ENCODE measurements at places on chromosomes 2 and 18.

- no peak for DNase-seq
Observed at GRCh38 chr18:3652380-3653262, 202.6 kb downstream of the TGIF1 start.

DNA sequence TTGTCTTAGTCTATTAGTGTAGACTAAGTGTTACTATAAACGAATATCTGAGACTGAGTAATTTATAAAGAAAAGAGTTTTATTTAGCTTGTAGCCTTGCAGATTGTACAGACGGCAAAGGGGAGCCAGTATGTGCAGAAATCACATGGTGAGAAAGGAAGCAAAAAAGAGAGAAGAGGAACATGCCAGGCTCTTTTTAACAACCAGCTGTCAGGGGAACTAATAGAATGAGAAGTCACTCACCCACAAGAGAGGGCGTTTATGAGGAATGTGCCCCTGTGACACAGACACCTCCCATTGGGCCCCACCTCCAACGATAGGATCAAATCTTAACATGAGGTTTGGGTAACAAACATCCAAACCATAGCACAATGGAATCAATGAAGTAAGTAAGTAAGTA is 20.6 kb upstream of the ZNF804A start:
- no peak for DNase-seq

DNA sequence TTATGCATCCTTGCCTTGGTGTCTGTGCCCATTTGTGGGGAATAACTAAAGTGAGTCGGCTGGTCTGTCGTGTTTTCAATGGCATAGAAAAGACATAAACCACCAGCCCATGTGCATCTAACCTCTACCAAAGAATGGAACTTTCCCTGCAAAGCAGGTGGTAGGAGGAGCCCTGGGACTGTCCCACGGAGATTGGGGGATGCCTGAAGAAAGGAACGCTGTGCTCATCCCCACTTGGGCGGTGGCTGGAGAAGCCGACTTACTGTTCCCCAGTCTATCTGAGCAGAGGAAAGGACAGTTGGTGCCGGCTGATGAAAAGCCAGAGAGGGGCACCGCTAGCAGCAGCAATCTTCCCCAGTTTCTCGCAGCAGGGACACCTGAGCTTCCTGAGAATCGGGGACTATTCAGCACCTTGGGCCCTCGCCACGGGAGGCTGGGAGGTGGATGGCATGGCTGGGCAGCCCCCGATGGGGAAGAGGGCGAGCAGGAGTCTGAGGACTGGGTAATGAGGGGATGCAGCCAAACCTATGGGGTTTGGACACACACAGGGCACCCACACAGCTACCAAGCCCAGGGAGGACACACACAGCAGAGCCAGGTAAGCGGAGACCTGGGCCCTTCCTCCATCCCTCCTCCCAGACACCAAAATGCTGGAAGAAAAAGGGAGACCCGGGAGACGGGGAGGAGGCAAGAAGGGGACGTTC is 53.7 kb upstream of the AGAP1 start:
- no peak for DNase-seq

DNA sequence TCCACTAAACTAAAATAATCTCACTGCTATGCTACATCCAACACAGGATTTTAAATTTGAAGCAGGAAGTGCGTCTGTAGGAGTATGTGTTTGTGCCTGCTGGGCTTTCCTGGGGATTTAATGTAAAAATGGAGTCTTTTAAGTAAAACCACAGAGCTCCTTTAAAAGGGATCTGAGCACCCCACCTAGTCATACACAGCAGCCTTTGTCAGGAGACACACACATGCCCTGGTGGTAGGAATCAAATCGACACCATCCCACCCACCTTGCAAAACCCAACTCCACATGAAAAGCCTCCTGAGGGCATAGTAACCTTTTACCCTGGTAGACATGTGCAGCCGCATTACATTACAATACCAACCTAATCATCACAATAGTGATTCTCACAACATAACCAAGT is 29.1 kb downstream of the UXS1 start:
- no peak for DNase-seq

DNA sequence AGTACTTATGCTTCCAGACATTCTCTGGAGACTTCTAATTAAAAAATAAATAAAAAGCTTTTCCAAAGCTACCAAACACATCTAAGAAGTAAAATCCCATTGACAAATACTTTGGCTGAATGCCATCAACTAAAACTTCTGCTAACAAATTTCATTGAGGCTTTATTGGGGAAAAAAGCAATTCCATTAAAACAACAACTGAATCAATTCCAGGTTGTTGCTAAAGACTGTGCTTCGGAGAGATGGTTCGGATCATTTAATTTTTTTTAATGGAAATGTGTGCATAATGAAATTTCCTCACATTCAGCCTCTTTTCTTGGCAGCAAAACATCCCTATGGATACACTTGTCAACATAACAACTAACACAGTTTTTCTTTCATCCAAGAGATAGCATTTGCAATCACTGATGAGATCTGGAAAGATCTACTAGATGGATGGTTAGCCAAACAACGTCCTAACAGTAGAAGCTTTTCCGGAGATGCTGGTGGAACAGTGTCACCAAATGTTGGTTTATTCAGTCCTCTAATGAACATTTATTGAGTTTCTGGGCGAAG is 446.1 kb upstream of the FAM98A start:
- DNase-seq, result no peak

DNA sequence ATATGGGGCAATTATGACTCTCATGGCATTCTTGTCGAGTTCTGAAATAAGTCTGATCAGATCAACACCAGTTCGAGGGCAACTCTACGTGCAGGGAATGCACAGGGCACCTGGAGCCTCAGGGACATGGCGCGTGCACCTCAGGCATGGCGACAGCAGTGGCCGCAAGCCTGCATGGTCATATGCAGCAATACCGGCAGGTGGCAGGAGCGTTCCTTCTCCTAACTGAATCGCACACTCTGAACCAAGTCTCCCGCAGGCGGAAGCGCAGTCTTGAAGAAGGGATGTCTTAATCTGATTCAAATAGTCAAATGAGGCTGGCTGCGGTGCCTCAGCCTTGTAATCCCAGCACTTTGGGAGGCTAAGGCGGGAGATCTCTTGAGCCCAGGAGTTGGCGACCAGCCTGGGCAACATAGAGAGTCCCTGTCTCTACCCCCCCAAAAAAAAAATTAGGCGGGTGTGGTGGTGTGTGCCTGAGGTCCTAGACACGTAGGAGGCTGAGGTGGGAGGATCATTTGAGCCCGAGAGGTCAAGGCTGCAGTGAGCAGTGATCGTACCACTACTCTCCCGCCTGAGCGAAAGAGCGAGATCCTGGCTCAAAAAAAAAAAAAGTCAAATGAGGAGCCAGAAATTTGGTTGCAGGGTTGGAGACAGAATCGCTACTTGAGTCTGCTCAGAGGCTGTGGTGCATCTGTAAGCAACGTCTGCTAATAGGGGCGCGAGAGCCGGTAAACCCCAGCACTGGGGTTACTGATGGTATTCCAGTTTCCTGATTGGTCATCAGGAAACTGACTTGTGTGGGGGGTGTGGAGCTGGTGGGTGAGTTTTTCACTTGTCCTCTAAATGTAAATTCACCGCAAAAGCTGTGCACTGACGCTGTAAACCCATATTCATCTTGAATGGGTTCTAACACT is 28.8 kb downstream of the FHL2 start:
- peak; percentile 93 for DNase-seq

- DNase-seq, result no peak
Observed at GRCh38 chr2:10599089-10599488, 90.7 kb downstream of the NOL10 start.

- DNase-seq, result no peak
Observed at GRCh38 chr2:162768656-162769055, 69.9 kb downstream of the KCNH7 start.

DNA sequence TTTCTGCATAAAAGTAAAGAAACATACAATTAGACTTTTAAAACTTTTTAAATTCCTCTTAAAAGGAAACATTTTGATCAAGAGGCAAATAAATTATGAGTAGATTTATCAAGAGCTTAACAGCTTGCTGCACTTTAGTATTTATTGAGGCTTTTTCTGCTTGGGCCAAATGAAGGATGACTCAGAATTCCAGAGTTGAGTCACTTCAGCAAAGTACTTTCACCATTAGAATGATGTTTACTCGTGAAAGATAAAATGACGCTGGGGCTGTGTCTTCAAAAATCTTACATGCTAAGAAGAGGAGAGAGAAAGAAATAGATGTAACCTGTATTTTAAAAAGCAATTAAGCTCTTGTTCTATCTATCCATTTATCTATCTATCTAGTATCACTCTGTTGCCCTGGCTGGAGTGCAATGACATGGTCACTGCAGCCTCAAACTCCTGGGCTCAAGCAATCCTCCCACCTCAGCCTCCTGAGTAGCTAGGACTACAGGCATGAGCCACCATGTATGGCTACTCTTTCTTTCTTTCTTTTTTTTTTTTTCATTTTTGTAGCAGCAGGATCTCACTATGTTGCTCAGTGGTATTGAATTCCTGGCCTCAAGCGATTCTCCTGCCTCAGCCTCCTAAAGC is 75.3 kb upstream of the RIOK3 start:
- no peak for DNase-seq

GRCh38 chr18:79626905-79627749 is 52.5 kb upstream of the CTDP1 start:
- DNase-seq, result no peak

DNA sequence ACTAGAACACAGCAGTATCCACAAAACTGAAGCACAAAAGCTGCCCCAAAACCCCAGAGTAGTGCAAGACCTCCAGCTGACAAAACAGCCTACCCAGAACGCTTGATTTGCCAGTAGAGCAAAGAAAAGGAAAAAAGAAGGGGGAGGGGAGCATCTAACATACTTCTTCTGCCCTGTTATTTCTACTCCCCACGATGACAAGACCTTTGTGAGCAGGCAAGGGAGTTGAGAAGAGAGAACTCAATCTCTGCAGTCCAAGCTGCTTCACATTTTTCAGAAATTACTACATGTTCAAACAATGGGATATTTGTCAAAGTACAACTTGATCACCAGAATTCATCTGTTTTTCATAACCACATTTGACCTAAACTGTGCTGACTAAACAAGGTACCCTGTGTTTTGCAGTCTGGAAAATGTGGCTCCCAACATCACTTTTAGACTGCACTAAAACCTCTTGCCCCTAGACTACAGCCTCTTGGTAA is 286.7 kb downstream of the EXOC6B start:
- DNase-seq, result no peak

DNA sequence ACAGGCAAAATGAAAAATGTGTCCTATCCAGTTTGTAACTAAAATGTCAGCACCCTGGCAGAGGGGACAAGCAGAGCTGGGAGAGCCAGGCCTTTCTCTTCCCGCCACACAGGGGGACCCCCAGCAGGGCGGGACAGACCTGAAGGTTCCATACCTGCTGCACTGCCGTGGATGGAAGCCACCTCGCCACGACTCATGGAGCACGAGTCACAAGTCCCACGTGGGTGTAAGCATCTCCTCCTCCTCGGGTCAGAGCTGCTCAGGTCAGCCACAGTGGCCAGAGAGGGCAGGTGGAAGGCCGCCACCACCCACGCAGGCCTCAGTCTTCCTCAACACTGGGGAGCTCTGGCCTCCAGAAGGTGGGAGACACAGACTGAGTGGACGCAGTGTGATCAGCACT is 21.0 kb downstream of the C1QL2 start:
- no peak for DNase-seq

- no peak for DNase-seq
Observed at GRCh38 chr2:16031848-16032159, 91.5 kb downstream of the MYCN start.

DNA sequence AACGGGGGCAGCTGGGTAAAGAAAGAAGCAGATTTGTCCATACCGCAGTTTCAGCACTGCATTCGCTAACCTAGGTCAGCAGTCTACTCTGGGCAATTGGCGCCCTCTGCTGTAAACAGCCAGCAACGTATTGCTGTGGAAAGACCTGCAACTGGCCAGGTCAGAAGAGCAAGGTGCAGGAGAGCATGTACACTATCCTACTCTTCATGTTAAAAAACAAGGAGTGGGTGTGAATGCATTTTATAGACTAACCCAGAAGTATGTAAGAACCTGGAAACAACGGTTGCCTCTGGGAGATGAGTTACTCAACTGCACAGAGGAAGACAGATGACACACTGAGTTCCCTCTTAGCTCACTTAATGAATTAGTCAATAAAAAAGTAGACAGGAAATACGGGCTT is 6.2 kb downstream of the MRPS5 start:
- peak; percentile 88 for DNase-seq

GRCh38 chr2:46943881-46944798 is 28.5 kb upstream of the MCFD2 start:
- DNase-seq, result peak; percentile 74

DNA sequence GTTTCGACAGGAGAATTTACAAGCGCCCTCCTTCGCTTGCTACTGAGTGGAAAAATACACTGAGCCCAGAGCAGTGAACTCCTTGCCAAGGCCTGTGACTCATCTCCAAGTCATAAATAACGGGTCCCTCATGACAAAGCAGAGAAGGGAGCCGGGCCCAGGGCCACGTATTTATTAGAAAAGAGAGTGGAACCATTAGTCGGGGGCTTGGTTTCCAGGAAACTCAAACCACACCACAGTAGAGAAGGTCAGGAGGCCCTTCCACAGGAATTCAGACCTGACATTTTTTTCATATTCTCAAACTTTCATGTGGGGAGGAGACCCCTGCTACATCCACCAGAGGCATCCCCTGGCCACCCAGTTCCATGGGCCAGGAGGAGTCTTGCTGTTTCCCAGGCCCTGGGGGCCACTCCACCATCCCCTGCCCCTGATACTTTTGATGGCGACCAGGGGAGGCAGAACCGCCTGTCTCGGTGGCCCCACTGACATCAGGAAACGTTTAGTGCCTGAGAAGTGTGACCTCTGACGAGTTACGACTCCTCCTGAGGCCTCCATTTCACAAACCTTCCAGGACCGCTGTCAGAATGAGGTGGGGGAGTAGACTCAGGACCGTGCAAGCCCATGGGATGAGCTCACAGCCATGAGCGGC is 289.7 kb downstream of the DYSF start:
- DNase-seq, result no peak

- peak; percentile 75 for DNase-seq
Observed at GRCh38 chr2:215920244-215921100, 92.9 kb downstream of the MREG start.

GRCh38 chr2:54411801-54412354 is 44.2 kb upstream of the SPTBN1 start:
- DNase-seq, result no peak

GRCh38 chr2:29000481-29000880 is 19.4 kb downstream of the TOGARAM2 start:
- DNase-seq, result peak; percentile 66

DNA sequence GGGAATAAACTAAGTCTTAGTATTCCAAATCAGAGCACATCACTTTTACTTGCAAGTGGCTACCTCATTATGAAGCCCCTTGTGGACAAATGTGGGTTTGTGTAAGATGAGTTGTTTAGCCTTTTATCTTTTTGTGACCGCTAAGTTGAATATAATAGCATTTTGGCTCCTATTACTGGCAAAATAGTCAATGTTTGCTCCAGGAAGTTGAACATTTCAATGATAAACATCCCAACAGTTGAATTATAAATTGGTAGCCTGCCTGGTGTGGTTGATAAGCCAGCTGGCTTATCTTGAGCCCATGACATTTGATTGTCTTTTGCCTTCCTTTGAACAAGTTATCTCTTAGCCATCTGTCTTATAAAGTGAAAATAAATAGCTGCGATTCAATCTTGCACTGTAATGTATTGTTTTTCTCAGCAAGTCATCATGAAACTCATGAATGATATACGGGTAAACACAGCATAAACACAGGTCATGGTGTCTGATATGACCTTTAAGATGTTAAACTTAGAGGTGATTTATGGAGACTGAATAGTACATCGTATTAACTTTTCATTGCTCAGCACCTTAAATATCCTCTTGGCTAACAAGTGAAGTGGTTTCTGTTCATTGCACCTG is 338.4 kb downstream of the SOCS6 start:
- no peak for DNase-seq
